HT-29 (cell line): ENCODE measurements at places on chromosomes 6 and 20. TPM values are rescaled to one million over a fixed set of nuclear protein-coding genes. Genes with fewer than 3 reads are reported as not detected.

Gene HCRTR2
- not detected in 2 replicates for total RNA-seq

Gene FAM162B
- not detected in 2 replicates for total RNA-seq

DNA sequence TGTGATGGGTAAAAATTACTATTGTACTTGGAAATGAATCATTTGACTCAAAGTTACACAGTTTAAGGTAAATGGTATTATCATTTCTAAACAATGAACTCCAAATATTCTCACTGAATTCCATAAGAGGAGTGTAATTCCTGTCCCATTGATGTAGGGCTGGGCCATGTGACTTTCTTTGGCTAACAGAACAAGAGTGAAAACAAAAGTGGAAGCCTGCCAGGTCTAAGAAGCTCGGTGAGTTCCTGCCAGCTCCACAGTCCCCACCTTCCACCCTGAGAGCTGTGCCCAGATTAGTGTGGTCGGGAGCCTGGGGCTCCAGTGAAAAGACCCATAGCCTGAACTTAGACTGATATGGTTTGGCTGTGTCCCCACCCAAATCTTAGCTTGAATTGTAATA is 24.6 kb downstream of the TBXT start:
- no peak for DNase-seq

DNA sequence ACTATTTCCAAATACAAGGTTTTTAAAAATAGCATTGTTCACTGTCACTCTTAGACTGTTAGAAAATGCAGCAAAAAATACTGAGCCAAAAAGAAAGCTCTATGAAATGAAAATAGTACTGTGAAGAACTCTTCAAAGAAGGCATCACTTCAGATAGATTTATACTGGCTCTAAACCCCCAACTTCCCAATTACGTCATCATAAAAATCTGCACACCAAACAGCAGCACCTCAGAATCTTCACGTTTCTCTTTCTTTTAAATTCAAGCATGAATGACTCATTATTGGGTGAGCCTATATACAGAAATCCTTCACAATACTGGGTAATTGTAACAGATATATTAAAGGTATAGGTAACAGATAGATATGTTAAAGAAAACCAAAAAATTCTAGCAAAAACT is 208.4 kb upstream of the HTR1E start:
- no peak for DNase-seq

DNA sequence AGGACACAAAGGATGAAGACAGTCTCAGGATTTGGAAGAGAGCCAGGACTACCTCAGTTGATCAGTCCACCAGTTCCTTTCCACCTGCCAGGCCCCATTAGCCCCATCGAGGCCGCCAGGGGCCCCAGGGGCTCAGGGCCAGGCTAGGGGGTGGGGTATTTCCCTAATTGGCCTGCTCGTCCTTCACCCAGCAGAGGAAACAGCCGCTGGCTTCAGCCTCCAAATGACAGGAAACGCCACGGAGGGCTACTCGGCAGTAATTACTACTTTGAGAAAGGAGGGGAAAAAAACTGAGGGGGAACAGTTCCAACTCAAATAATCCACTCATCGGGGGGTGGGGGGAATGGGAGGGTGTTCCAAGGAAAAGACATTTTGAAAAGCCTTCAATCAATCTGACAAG is 42.7 kb downstream of the MAFB start:
- no peak for DNase-seq

GRCh38 chr20:11301699-11302098 is 616.0 kb upstream of the BTBD3 start:
- DNase-seq = no peak

- no peak for DNase-seq
Observed at GRCh38 chr20:22568872-22569344, 15.5 kb downstream of the FOXA2 start.

DNA sequence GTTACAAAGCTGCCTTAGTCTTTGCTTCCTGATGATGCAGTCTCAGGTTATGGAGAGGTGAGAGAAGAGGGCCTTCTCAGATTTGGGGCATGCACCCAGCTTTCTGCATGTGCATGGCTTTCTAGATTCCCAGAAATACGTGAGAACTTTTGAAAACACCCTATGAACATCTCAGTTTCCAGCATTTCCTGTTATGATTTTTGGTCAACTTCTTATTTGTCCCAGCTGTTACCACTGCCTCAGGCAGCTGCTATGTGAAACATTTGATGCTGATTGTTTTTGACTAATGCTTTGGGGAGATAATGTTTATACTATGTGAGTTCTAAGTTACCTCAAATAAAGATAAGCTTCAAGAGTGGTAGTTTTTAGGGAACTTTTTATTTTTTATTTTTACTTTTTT is 9.5 kb upstream of the SNAP25 start:
- no peak for DNase-seq

- no peak for DNase-seq
Observed at GRCh38 chr6:2978923-2979322, 7.6 kb upstream of the SERPINB6 start.

- no peak for DNase-seq
Observed at GRCh38 chr6:104653781-104654180, 205.9 kb downstream of the HACE1 start.

DNA sequence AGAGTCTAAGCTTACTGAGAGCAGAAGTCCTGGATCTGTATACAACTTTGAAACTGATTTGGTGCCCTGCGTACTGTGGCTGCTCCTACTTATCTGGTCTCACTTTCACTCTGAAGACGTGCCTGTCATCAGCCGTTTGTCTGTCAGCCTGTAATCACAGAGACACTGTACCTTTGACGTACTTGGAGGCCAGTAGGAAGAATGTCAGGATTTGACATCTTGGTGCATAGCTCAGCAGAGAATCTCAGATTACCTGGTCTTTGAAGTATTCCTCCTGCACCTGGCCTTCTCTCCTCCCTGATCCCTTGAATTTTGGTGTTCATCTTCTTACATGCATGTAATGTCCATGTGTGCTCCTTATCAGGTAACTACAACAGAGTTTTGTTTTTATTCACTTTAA is 37.7 kb downstream of the DSE start:
- DNase-seq = no peak

DNA sequence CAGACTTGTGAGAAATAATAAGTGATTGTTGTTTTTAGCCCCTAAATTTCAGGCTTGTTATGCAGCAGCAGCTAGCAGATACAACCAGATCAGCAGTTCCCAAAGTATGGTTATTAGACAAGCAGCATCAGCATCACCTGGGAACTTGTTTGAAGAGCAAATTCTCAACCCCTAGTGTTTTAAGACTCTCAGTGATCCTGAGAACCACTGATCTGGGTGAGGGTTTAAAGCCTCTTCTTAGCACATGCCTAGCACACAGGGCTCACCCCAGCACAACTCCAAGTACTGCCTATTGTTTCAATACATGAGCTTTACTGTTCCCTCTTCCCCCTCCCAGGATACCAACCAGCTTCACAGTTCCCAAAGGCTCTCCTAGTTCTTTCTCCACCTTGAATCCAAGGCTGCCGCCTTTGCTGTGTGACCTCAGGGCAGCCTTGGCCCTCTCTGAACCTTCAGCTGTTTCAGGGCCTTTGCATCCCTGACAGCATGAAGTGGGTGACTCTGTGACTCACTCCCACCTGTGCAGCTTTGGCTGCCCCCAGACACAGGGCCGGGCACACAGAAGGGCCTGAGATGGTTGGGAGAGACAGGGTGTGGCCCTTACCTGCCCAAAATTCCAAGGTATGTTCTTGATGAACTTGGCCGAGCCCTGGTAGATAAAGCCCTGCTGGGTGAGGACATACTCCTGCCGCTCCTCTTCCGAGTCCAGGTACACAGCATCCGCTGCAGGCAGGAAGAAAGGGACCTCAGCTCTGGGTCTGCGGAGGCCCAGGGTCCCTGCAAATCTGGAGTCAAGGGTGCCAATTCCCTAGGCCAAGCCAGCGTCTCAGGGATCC is 14.5 kb downstream of the TGM2 start:
- no peak for DNase-seq
